A549 treated with RU486 at 1 μM for 4 hours (cell line): ENCODE measurements at places on chromosomes 5 and 9. TPM values are rescaled to one million over a fixed set of nuclear protein-coding genes. Genes with fewer than 3 reads are reported as not detected.

DNM1 gene
- total RNA-seq, result 74.6 to 95.2 TPM (median 86.0 TPM) in 5 replicates

GABRG2 gene
- not detected in 5 replicates for total RNA-seq

GRM6 gene
- total RNA-seq, result not detected in 5 replicates

MARCHF3 gene
- 0.88 to 1.3 TPM (median 0.95 TPM) in 5 replicates for total RNA-seq

SHISAL2B gene
- total RNA-seq, result not detected in 5 replicates

PPP3R2 gene
- total RNA-seq, result not detected in 5 replicates

SCGB3A2 gene
- total RNA-seq, result not detected in 5 replicates

ZNF608 gene
- 0.32 to 0.61 TPM (median 0.35 TPM) in 5 replicates for total RNA-seq

ORM2 gene
- total RNA-seq, result not detected in 5 replicates

GNA14 gene
- 0.06 TPM in 1 of 5 replicates, not detected in the others for total RNA-seq

ATP10B gene
- not detected in 5 replicates for total RNA-seq

GPX8 gene
- 30.8 to 45.9 TPM (median 38.7 TPM) in 5 replicates for total RNA-seq

PCSK1 gene
- 0.35 to 0.97 TPM (median 0.67 TPM) in 5 replicates for total RNA-seq

PCDHB13 gene
- total RNA-seq, result 0.06 to 0.12 TPM (median 0.09 TPM) in 5 replicates

HSPA4 gene
- 172 to 202 TPM (median 188 TPM) in 5 replicates for total RNA-seq

PCDHGB5 gene
- 2.0 to 3.0 TPM (median 2.5 TPM) in 5 replicates for total RNA-seq

SUSD3 gene
- 0.32 to 0.71 TPM (median 0.53 TPM) in 5 replicates for total RNA-seq

KIAA1191 gene
- 68.3 to 83.6 TPM (median 70.4 TPM) in 5 replicates for total RNA-seq

PRELID2 gene
- 6.8 to 10.9 TPM (median 7.8 TPM) in 5 replicates for total RNA-seq

GMCL2 gene
- not detected in 5 replicates for total RNA-seq

C5 gene
- 8.3 to 15.6 TPM (median 13.0 TPM) in 5 replicates for total RNA-seq

ANKRD31 gene
- total RNA-seq, result 0.05 to 0.07 TPM (median 0.06 TPM) in 4 of 5 replicates, not detected in the other

RMRP gene
- total RNA-seq, result 8.3 to 13.4 TPM (median 12.5 TPM) in 3 of 5 replicates, not detected in the others

LCN9 gene
- total RNA-seq, result not detected in 5 replicates

SPATA6L gene
- 1.6 to 2.5 TPM (median 2.3 TPM) in 5 replicates for total RNA-seq

OSMR gene
- 47.6 to 80.4 TPM (median 77.8 TPM) in 5 replicates for total RNA-seq

PLPPR1 gene
- total RNA-seq, result not detected in 5 replicates

ABLIM3 gene
- 8.2 to 10.3 TPM (median 8.5 TPM) in 5 replicates for total RNA-seq

SEC24A gene
- total RNA-seq, result 9.0 to 16.1 TPM (median 14.7 TPM) in 5 replicates

MYMK gene
- total RNA-seq, result not detected in 5 replicates

PKD2L2 gene
- not detected in 5 replicates for total RNA-seq

MPDZ gene
- total RNA-seq, result 8.5 to 14.0 TPM (median 12.5 TPM) in 5 replicates

PCDHA7 gene
- 0.05 to 0.15 TPM (median 0.11 TPM) in 4 of 5 replicates, not detected in the other for total RNA-seq
